ENCODE measurements at places on chromosomes 16 and 17.

DNA sequence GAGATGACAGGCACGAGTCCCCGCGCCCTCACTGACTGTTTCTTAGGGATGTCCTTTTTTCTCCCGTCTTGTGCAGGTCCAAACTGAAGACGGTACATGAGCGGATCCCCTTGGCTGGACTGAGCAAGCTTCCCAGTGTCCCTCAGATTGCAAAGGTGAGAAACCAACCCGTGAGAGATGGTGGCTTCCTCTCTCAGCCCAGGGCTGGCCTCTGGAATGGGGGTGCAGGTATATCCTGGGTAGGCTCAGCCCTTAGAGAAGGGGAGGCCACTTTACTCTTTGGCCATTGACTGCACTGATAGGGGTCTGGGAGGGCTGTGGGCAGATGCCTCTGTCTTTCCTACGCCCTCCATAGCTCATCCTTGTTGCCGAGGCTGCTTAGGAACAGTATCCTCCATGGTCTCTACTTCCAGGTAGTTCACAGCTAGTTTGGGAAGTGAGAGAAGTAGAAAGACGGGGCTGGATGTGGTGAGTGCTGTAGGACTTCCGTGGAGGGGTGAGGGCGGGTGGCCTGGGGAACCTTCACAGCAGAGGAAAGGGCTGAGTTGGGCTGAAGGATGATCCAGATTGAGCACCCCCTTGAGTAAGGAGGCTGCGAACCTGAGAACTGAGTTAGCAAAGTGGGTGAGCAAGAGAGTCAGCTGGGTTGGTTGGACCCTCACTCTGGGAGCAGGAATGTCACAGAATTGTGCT is 83.0 kb downstream of the OR1D5 start:
- DNase-seq = no peak

DNA sequence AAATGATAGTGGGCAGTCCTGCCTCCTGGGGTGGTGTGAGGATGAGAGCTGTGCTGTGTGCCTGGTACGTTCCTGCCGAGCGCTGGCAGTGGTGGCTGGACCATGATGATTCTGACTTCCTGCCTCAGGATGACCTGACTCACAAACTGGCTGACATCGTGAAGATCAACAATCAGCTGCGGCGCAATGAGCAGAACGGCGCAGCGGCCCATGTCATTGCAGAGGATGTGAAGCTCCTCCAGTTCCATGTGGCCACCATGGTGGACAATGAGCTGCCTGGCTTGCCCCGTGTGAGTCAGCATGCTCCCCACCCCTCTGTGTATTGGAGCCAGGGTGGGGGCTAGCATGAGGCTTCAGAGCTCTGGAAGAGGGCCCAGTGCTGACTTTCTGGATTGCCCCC is 13.1 kb downstream of the POLR2A start:
- no peak for DNase-seq

DNA sequence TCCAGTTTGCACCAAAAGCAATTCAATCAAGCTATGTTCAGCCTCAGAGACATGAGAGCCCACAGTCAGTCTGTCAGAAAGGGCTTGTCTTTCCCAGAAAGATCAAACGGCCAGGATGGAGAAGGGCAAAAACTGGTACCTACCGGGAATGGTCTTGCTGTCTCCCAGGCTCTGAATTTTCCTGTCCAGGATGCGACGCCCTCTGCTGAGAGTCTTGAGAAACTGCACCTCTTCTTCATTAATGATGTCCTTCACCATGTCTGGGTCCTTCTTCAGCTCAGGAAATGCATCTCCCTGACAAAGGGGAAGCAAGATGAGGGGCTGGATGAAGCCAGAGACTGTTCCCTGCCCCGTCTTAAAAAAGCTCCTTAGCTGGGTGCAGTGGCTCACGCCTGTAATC is 15.8 kb upstream of the EXOSC6 start:
- peak; percentile 85 for DNase-seq

- DNase-seq = no peak
These were observed 12.9 kb downstream of the SEZ6 start for GRCh38 chr17:28992625-28993600.

DNA sequence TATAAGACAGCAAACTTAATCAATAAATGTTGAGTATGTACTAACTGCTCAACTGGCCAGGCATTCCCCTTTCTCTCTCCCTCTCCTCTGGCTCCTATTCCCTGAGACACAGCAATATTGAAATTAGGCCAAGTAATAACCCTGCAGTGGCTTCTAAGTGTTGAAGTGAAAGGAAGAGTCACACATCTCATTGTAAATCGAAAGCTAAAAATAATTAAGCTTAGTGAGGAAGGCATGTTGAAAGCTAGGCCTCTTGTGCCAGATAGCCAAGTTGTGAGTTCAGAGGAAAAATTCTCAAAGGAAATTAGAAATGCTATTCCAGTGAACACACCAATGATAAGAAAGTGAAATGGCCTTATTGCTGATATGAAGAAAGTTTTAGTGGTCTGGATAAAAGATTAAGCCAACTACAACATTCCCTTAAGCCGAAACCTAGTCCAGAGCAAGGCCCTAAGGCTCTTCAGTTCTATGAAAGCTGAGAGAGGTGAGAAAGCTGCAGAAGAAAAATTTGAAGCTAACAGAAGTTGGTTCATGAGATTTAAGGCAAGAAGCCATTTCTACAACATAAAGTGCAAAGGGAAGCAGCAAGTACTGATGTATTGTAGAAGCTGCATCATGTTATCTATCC is 35.4 kb upstream of the ABCC11 start:
- no peak for DNase-seq

DNA sequence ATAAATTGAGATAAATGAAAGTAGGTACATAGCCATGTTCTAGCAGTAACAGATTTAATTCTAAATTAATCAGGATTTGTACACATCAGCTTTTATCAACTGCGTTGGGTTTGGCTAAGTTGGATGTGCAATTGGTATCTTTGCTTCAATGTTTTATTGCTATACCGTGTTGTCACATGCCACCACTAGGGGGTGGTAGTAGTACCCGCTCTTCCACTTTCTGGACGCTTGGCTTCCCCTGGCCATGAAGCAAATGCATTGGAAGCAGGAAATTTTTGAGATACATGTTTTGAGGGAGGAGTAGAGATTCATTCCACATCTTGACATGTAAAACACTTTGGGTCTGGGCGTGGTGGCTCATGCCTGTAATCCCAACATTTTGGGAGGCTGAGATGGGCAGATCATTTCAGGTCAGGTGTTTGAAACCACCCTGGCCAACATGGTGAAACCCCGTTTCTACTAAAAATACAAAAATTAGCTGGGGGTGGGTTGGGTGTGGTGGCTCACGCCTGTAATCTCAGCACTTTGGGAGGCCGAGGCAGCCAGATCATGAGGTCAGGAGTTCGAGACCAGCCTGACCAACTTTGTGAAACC is 58.6 kb downstream of the EMP2 start:
- peak; percentile 83 for DNase-seq

- no peak for DNase-seq
These were observed 54.6 kb downstream of the ACTG1 start for GRCh38 chr17:81457917-81458555.

GRCh38 chr17:78532311-78532710 is 44.9 kb downstream of the DNAH17 start:
- no peak for DNase-seq

DNA sequence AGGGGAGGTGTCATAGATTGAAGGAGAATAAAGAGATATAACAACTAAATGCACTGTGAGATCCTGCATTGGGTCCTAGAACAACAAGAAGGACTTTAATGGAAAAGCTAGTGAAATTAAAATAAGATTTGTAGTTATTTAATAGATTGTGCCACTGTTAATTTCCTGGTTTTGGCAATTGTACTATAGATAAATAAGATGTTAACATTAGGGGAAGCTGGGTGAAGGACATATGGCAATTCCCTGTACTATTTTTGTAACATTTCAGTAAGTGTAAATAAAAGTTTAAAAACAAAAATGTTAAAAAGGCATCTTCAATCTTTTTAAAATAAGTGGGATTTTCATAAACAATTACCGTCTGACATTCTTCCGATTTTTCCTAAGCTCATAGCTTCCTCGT is 258.4 kb upstream of the AXIN2 start:
- DNase-seq = no peak

DNA sequence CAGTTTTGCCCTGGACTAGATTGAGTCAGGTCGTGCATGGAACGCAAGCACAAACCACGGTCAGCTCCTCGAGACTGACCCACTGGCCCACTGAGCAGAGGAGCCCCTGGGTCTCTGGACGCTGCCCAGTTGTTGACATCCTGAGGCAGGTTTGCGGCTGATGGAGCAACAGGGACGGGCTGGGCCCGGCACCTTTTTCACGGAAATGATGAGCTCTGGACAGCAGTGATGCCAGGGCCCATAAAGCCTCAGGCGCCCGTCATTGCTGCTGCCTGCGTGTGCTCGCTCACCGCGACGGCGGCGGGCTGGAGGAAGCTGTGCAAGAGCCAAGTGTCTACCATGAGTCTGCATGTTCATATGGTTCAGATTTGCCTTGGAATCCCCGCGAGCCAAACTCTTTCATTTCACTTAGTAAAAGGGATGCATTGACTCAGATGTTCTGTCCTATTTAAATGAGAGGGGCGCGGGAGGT is 30.8 kb upstream of the CRISPLD2 start:
- DNase-seq = no peak

DNA sequence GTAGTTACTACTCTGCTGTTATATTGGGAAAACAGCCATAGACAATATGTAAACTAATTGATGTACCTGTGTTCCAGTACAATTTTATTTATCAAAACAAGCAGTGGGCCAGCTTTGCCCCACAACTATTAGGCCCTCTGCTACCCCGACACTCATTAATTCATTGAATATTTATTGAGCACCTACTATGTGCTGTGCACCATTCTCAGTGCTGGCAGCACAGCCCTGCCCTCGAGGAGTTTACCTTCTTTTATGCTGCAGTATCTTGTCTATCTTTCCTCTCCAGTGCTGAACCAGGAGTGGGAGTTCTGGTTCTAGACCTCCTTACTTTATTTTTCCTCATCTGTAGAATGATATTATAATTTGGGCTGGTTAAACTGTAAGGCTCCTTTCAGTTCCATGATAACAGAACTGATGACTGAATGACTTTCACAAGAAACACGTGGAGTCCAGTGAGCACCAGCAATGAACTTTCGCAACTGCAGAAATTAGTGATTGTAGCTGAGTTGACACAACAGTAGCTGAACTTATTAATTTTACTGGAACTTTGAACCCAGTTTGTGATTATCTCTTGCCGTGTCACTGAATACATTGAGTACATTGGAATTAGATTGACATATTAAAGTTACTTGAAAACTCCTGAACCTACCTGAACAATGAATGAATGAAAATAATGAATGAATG is 2.4 kb downstream of the GOSR2 start:
- no peak for DNase-seq

GRCh38 chr17:21106316-21106715 is 20.4 kb upstream of the DHRS7B start:
- no peak for DNase-seq

- DNase-seq = peak; percentile 22
These were observed 6.0 kb upstream of the TXNDC11 start for GRCh38 chr16:11748404-11749254.

- no peak for DNase-seq
These were observed 8.7 kb downstream of the CYBC1 start for GRCh38 chr17:82441691-82442487.

GRCh38 chr17:5219536-5219935 is 15.1 kb downstream of the SCIMP start:
- no peak for DNase-seq

- peak; percentile 85 for DNase-seq
These were observed 13.5 kb downstream of the SPATA32 start for GRCh38 chr17:45248132-45248957.

- no peak for DNase-seq
These were observed 8.7 kb upstream of the UBE2G1 start for GRCh38 chr17:4375039-4375748.

DNA sequence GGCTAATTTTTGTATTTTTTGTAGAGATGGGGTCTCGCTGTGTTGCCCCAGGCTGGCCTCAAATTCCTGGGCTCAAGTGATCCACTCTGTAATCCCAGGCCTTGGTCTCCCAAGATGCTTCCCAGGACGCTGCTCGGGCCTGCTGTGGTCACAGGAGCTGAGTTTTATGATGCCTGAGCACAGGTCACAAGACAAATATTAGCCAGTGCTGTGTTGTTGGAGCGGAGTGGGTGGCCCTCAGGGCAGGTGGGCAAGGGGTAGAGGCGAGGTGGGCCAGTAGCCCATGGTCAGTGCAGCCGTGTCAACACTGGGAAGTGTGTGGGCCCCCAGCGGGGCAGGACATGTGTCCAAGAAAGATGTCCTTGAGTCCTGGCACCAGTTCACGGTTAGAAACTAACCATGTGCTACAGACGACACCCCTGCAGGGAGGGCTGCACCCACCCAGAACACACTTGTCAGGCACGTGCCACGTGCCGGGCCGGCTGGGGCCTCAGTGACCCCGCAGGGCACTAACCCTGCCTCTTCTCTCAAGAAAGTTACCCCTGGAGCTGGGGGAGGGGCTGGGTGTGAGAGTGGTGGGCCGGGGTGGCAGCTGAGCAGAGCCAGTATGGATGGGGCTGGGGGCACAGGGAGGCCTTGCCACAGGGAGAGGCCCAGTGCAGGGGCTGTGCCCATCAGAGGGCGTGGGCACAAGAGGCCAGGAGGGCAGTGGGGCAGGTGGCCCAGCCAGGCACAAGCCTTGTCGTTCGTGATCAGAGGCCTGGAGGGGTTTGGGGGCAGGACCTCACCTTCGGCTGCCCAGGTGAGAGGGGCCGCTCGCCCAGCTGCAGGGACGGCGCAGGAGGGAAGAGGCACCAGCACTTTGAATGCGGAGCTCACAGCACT is 103.1 kb upstream of the CHMP6 start:
- no peak for DNase-seq

DNA sequence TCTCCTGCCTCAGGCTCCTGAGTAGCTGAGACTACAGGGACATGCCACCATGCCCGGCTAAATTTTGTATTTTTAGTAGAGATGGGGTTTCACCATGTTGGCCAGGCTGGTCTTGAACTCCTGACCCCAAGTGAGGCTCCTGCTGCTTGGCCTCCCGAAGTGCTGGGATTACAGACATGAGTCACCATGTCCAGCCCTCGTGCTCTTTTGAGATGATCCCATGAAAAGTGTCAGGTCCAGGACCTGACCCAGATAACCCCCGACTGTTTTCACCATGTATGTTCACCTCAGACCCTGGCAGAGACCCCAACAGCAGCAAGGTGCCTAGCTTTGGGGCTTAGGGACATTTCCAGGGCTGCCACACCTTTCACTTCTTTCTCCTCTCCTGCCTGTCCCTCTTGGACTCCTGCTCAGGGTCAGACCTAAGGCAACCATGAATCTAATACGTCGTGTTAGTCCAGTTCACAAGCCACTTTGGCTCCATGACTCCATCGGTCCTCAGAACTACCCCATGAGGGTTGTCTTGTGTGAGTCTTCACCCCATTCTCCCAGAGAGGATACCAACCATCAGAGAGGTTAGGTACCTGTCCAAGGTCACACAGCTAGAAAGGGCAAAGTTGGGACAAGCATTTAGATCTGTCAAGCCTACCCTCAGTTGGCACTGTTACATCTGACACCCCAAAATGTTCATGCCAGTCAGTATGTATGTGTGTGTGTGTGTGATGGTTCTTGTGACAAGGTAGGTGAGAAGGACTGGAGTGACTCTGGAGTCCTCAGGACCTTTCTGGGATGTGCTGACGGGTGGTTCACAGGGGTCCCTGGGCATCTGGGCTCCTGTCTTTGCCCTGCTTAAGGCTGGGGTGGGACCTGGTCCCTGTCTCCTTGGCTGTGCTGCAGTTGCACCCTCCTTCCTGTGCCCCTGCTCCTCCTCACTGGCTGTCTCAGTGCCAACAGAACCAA is 23.1 kb upstream of the MAP3K14 start:
- DNase-seq = no peak
